ENCODE measurements at places on chromosomes 6 and 20.
A peak's percentile ranks its signal among the peaks of the same experiment; 100 is the strongest.

DNA sequence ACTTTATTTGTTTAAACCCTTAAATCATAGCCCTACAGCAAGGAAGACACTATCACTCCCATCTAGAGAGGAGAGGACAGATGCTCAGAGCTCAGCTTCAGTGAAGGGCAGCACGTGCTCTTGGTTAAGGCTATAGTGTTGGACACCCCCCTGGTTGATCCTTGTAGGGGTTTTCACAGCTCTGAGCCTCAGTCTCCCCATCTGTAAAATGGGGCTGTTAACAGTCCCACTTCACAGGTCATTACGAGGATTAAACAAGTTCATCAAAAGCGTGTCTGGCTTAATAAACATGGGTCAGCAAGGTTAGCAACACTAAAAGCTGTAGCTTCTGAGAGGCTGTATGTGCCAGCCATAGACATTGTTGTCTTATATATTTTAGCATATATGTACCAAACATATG is 82.4 kb downstream of the NFATC2 start:
- DNase-seq, result no peak

- DNase-seq, result no peak
These were observed 208.4 kb upstream of the CNR1 start for GRCh38 chr6:88374553-88374952.

- peak; percentile 81 for DNase-seq
These were observed 230.1 kb downstream of the SYNDIG1 start for GRCh38 chr20:24699321-24700165.

- no peak for DNase-seq
These were observed 47.5 kb upstream of the PROKR2 start for GRCh38 chr20:5364136-5364821.

DNA sequence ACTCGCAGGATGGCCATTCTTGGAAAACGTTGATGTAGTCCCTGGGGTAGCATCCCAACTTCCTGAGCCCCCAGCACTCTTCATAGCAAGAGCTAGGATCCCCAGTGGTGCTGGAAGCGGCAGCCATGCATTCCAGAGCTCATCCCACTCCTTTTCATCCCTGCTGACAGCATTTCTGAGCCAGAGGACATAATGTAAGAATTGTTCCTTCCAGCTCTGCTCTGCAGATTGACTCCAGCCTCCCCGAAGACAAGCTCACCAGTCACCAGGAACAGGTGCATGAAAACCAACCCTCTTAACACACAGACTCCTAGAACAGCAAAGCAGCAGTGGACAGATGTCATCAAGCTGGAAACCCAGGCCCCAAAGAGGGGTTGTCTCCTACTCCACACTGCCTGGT is 3.8 kb downstream of the SLC13A3 start:
- DNase-seq, result no peak

DNA sequence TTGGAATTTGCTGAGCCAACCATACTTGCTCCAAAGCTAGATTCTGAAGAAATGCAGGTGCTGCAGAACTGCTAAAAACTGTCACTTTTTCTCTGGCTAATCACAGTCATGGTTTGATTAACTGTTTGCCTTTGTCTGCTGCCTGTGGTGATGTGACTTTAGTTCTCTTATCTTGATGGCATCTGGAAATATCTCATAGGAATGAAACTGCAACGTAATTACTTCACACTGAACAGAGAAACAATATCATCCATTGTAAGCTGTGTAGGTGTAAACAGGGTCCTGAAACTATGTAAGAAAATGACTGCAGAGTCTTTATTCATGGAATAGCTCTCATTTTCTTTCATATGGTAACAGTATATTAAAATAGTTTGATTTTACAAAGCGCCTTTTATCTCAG is 721.9 kb upstream of the HS3ST5 start:
- no peak for DNase-seq

DNA sequence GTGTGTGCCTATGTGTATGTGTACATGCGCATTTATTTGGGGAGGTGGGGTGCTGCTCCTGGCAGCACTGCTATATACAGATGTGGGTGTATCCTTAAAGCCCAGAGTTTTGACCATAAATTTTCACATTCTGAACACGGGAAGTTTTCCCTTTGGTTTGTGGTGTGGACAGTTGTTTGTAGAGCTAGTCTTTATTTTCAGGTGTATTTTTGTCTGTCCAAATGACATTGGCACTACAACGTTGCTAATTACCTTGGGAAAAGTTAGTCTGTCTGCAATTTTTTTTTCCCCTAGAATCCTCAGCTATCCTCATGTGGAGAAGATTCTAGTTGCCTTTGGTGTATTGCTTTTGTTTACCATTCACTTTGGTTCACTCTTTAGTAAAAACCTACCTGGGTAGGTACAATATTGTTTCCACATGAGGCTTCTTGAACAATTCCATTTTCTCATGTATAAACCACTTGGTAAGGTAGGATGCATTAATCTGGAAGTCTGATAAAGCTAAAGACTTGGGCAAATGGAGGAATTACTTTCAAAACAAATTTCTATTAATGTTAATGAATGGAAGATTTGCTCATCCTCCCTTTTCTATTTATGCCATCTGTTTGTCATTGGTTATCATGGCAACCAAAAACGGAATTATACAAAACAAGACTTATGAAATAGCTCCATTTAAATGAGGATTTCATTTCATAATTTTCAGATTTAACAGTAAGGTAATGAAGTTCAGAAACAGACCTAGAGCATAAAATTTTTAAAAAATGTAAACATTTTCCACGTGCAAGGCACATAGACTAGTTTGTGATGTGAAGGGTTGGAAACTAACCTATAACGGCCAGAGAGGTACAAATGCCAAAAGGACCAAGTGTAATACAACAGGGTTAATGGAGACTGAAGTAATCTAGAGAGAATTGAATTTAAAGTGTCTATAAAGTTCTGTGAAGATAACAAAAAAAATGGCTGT is 3.9 kb downstream of the CCN2 start:
- DNase-seq, result no peak
